ENCODE measurements at places on chromosomes 6 and 20. TPM values are rescaled to one million over a fixed set of nuclear protein-coding genes. Genes with fewer than 3 reads are reported as not detected.

GRCh38 chr6:155328539-155329459 is 14.5 kb upstream of the TFB1M start:
- DNase-seq: no peak

- no peak for DNase-seq
These were observed 137.5 kb downstream of the EYS start for GRCh38 chr6:65569505-65569904.

- no peak for DNase-seq
These were observed 18.6 kb downstream of the CCDC167 start for GRCh38 chr6:37480951-37481534.

- no peak for DNase-seq
These were observed 177.5 kb downstream of the TMEM242 start for GRCh38 chr6:157145656-157146285.

- DNase-seq: no peak
These were observed 24.3 kb downstream of the EPB41L2 start for GRCh38 chr6:131038597-131039344.

- no peak for DNase-seq
These were observed 29.8 kb downstream of the SLC13A3 start for GRCh38 chr20:46621492-46621891.

DNA sequence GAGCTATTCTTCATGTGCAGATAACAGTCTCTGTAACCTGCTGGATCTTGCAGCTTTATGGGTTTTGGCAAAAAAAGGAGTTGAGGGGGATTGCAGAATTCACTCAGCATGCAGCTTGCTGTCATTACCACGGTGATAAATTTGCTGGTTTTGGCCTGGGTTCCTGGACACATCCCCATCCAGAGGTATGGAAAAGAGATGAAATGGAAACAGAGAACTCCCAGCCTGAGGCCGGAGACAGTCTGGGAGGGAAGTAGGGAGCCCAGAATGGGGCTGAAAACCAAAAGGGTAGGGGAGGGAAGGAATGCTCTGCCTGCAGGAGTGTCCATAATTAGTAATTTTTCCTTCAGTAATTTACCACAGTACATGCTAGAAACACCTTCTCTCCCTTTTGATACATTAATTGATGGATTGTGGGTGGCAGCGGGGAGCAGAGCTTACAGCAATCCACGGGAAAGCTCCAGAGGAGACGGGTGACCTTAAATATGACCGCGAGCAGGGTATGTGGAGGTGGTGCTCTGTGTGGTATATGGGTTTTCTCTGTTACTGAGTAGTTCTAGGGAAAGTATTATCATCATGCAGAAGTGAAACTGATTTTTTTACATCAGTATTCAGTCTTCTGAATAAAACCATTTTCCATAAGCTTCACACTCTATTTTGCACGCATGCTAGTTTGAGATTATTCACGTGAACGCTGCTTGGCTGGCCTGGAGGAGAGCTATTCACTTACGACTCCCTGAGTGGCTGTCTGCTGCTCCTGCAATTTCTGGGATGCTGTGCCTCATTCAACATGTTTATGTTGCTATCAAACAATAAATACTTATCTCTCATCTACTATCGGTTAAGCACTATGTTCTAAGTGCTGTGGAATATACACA is 66.3 kb upstream of the KCNK16 start:
- DNase-seq: no peak

- DNase-seq: no peak
These were observed 84.7 kb downstream of the UST start for GRCh38 chr6:148831531-148831930.

GRCh38 chr6:130885392-130886192 is 58.4 kb downstream of the SMLR1 start:
- peak; percentile 56 for DNase-seq

DNA sequence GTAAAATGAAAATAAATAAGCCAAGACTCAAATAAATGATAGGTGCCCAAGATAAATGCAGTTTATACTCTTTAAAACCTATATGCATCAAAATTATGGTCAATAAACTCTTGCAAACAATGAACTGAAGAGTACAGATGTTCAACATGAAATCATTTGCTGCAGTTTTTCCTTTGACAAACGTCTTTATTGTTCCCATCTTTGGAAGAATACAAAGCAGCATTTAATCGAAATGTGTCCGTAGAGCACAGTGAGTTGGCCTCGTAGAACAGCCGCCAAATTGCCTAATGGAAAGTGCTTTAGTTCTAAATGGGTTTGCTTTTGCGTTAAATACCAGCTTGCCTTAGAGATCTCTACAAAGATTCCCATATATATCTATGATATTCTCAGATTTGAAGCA is 447.4 kb downstream of the PKHD1 start:
- DNase-seq: no peak

SLC26A8 gene
- total RNA-seq: 0.06 TPM

CGAS gene
- 29.5 TPM for total RNA-seq

VSTM2L gene
- total RNA-seq: not detected

TP53TG5 gene
- total RNA-seq: 0.41 TPM

SCUBE3 gene
- not detected for total RNA-seq

All from activated naive CD8-positive, alpha-beta T cell treated with anti-CD3 and anti-CD28 coated beads for 36 hours (primary cell).